ENCODE measurements at places on chromosomes 1 and 21. TPM values are rescaled to one million over a fixed set of nuclear protein-coding genes. Genes with fewer than 3 reads are reported as not detected.

Gene PRDM16
- 0.91 TPM for total RNA-seq

Gene NBPF10
- 2.4 TPM for total RNA-seq

Gene SUSD4
- 4.3 TPM for total RNA-seq

Gene ETV3L
- not detected for total RNA-seq

Gene H6PD
- total RNA-seq: 84.4 TPM

Gene RHD
- not detected for total RNA-seq

DNA sequence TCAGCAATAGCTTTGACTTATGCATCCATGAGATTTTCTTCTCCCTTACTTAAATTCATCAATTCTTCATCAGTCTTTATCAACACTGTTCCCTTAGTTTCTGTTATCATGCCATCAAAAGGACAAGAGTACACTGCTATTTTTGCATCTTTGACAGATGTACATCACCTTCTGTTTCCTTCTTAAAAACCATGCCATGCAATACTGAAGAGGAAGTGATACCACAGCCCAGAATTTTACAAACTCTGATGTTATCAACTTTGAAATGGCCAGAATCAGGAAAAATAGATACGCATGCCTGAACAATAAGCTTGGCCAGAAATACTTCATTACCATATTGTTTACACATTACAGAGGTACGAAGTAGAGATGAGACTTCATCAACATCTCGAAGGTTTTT, 21.1 kb downstream of the FMO5 start:
- DNase-seq: no peak

GRCh38 chr1:110508028-110508940, 10.7 kb downstream of the KCNA10 start:
- peak; percentile 87 for DNase-seq

DNA sequence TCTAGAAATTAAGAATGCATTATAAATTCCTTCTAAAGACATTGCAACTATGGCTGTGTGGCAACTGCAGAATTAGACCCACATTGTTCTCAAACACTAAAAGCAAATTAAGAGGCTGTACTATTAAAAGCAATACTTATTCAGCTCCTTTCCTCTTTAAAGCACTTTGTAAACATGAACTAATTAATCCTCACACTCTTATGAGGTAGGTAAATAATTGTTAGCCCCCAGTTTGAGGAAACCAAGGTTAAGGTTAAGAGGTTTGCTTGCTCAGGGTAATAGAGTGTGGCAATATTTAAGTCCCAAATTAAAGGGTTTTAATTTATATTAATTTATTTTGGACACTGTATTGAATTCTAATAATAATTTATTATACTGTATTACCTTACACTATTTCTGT, 553.8 kb downstream of the LRRIQ3 start:
- DNase-seq: no peak

GRCh38 chr1:228836427-228836826, 101.1 kb downstream of the RHOU start:
- DNase-seq: no peak

DNA sequence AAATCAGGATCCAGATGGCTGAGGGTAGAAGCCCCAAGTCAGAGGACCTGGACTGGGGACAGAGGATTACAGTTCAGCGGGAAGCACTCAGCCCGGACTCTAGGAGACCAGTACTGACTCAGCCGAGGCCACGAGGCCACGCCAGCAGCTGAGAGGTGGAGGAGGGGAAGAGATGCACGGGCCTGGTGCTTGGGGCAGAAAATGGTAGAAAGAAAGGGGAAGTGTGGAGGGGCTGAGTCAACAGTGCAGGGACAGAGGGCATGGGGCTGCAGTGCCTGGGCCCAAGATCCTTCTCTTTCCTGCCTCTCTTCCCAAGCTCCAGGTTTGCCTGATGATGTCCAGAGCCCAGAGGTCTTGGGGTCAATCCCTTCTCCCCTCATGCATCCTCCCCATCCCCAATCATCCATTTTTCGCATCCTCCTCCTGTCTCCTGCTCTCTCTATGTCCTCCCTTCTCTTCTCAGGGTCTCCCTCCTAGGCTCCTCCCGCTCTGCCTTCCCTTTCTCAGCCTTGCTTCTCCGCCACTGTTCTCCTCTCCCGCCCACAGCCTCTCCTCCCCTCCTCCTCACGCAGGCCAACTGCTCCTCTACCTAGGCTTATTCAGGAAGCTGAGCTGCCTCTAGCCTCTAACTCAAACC, 7.7 kb downstream of the ARHGEF2 start:
- DNase-seq: peak; percentile 68

GRCh38 chr1:48671578-48671977, 105.1 kb downstream of the BEND5 start:
- DNase-seq: no peak

- DNase-seq: no peak
These were observed 2.2 kb upstream of the UBAP2L start for GRCh38 chr1:154218545-154218944.

DNA sequence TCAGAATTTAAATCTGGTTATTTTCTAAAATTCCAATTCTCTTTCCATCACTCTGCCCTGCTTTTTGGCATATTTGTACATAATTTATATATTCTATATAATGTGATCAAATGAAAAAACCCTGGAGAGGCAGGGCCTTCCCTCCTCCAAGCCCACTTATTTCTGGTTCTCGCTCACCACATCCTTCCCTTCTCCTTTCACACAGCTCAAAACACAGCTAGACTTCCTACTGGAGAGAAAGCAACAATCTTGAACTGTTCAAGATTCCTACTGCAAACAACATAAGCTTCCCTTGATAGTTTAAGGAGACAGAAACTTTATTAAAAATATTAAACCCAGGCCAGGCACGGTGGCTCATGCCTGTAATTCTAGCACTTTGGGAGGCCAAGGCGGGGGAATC, 7.6 kb upstream of the AIM2 start:
- no peak for DNase-seq

DNA sequence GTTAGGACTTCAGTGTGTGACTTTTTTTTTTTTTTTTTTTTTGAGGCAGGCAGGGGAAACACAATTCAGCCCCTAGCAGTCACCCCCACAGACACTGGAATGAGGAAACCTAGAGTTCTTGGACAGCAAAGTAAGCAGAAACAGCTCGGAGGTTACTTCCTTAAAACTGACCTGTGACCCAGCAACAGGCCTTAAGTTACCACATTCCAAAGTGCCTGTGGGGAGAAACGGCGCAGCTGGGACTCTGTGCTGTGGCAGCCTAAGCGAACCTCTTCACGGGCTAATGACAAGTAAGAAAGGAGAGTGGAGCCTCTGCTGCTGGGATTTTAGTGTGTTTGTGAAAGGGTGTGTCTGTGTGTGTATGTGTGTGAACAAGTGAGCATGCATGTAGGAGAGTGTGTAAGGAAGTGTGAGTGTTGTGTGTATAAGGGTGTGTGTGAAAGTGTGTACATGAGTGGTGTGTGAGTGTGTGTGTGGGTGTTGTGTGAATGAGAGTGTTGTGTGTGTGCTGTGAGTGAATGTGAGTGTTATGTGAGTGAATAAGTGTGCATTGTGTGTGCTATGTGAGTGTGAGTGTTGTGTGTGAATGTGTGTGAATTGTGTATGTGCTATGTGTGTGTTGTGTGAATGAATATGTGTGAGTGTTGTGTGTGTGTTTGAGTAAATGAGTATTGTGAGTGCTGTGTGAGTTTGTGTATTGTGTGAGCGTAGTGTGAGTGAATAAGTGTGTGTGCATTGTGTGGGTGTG, 180.8 kb downstream of the BRINP2 start:
- DNase-seq: no peak

DNA sequence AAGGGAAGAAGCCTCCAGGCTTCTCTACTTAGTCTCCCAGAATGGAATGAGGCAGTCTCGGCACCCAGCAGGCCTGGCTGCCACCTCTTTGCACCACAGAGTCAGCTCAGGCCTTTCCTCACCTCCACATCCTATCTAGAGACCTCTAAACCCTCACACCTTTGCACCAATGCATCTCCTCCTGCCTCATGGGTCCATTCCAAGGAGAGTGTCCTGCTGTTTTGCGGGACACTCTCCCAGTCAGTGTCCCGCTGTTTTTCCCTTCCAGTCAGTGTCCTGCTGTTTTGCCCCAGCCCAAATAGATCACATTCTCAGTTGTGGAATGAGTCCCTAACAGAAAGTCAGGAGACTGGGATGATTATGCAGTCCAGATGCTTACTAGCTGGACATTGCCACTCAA, 185.6 kb upstream of the CAMK1G start:
- no peak for DNase-seq

DNA sequence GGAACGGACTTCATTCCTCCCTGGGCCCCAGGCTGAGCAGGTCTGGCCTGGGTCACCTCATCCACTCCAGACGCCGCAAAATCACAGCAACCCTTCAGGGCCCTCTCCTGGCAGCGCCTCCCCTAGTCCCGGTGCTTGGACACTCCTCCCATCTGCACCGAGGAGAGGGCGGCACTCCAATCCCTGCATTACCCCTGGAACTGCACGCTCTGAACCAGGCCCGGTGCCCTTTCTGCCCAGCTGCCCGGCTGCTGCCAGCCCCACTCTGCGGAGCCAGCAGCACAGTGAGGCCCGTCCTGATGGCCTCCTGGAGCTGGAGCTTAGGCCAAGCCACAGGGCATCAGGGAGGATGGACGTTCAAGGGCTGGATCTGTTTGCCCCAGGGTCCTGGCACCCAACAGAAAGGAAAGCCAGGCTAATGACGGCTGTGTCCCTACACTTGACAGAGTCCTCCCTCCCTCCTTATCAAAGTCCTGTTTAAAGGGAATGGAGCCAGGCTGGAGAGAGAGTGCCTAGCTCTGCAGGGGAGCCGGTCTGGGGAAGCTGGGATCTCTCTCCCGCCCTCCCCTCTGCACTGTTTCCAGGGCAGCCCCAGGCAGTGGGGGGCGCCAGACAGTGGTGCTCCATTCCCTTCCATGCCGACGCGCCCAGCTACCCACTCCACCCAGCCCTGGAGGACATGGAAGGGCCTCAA, 12.7 kb downstream of the COL6A2 start:
- peak; percentile 16 for DNase-seq

DNA sequence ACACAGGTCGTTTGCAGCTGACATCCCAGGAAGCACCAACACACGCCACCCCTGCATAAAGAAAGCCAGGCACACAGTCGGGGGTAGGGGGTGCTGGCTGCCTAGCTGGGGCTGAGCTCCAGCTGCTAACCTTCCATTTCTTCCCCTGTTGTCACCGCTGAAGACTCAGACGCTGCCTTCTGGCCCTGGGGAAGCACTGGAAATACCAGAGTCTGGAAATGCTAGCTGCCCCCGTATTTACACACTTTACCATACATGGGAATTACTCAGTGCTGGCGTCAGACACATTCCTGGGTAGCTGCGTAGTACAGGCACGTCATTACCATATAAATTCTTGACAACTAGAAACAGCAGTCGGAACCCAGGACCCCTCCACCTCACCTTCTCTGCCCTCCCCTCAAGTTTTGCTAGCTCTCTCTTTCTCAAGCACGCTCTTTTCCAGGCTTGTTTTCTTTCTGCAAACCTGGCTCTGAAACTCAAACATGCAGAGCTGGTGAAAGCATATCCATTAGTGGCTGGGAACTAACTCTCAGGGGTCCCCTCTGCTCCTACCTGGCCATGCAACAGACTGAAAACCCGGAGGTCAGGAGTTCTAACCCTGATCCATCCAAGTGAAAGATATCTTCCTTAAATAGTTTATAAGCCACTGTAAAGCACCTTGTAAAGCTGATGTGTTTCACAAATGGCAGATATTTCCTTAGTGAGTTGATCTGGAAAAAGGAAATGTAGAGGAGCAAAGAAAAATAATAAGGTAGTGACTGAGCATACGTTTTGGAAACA, 3.3 kb downstream of the CSRP1 start:
- no peak for DNase-seq

DNA sequence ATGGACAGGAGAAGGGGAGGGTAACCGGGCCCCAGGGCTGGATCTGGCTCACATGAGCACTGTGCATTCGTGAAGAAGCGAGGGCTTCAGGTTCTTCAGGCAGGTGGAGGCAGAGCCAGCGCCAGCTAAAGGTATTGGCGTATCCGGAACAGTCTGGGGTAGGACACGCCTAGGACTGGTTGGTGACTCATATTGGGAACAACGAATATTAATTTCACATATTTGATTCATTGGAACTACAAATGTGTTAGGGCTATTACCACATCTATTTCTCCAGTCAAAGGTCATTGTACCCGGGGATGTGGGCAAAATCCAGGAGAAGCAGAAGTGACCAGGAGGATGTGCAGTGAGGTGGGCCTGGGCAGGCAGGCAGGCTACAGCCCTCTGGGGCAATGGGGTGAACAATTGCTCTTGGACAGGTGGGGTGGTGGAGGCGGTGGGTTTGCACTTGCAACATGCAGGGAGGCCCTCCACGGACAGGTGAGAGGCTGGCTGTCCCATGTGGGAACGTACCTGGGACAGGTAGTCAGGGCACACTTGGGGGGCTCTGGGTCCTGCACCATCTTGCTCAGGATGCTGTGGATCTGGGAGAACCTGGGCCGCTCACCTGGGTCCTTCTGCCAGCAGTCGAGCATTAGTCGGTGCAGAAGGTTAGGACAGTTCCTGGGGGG, 26.7 kb downstream of the CDCA8 start:
- DNase-seq: peak; percentile 71

DNA sequence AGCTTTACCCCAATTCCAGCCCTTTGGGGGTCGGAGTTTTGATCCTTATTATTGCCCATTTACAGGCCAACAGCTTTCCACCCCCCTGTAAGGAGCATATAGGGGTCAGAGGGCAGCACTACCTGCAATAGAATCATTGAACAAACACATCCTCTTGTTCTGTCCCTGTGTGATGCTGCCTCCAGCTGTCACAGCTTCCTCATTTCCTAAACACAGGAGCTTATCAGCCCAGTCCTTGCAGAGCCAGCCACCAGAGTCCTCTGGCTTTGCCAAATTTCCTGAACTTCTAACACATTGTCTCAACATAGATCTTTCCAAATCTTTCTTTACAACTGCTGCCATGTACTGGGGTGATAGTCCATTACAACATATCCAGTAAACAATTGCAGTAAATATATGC, 32.8 kb upstream of the PTBP2 start:
- DNase-seq: no peak

DNA sequence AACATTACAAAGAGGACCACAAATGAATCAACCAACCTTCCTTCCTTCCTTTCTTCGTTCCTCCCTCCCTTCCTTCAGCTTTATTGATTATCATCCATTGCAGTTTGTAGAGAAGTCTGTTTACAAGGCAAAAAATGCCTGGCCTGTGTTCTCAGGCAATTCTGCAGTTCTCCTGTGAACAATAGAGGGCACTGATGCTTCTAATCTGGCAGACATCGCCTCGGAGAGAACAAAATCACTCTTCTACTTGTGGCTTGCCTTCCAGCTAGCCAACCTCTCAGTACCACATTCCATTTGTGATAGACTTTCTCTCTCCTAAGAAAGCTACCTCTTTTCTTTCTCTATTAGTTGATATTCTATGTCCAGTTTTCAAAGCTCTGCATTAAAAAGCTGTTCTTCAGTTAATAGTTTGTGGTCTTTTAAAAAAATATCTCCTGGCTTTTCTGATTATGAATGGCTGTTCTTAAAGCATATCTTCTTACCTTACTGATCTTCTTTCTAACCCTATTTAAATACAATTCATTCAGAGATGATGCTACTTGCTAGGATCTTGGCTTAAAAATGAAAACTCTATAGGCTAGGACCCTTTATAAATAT, 26.9 kb upstream of the ESRRG start:
- DNase-seq: no peak

GRCh38 chr1:57986432-57986831, 560.1 kb downstream of the OMA1 start:
- DNase-seq: no peak
